ENCODE measurements at places on chromosomes 7 and 10.

DNA sequence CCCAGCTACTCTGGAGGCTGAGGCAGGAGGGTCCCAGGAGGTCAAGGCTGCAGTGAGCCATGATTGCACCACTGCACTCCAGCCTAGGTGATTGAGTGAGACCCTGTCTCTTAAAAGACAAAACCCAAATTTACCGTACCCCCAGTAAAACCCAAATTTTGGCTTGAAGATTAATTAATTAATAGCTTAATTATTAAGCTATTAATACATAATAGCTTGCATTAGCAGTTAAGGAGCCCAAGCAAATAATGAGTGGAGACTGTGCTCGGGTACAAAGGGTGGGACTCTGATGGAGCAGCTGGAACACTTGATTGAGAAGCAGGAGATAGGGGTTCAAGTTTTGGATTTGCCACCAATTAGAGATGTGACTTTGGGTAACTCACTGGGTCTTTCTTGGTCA is 28.9 kb downstream of the NRF1 start:
- DNase-seq, result no peak

DNA sequence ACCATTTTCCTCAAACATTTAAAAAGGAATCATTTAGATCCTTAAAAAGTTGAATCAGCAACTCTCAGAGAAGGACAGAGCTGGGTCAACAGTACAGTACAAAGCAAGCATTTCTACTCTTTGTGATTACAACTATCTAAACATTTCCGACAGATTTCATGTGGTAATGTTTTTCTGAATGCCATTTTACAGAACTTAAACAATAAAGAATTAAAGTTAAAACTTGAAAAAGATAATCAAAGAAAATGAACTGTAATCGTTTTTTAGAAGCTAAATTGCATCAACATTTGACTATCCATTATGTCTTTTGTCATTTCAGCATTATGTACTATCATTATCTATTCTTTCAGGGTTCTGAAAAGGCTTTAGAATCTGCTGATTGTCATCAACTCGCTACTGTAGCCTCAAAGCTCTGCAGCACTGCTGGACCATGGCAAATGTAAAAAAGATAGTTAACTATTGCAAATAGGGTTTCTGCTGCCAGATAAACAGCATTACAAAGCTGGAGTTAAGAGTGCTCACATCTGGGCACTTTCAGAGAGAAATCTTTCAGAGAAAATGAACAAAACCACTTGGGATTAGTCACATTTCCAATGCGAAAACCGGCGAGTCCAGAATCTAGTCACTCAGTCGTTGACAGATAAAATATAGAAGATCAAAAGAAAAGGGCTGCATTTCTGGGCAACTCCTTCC is 160.4 kb upstream of the LAMB4 start:
- no peak for DNase-seq

DNA sequence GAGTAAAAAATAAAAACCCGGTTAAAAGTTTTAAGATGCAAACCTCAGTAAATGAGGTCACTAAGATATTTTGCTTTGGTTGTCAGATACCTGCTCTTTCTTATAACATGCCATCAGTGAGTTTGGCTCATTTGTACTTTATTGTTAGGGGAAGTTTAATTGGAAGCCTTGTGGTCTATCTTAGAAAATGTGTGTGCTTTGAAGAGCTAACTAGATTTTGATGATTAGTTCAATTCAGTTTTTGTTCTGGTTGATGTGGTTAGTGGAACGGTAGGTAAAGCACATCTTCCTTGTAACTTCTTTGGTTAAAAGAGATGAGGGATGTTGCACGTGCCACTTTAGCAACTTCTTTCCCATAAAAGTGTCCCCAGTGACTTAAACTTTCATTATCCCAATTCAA is 353.4 kb upstream of the GALNT17 start:
- no peak for DNase-seq

DNA sequence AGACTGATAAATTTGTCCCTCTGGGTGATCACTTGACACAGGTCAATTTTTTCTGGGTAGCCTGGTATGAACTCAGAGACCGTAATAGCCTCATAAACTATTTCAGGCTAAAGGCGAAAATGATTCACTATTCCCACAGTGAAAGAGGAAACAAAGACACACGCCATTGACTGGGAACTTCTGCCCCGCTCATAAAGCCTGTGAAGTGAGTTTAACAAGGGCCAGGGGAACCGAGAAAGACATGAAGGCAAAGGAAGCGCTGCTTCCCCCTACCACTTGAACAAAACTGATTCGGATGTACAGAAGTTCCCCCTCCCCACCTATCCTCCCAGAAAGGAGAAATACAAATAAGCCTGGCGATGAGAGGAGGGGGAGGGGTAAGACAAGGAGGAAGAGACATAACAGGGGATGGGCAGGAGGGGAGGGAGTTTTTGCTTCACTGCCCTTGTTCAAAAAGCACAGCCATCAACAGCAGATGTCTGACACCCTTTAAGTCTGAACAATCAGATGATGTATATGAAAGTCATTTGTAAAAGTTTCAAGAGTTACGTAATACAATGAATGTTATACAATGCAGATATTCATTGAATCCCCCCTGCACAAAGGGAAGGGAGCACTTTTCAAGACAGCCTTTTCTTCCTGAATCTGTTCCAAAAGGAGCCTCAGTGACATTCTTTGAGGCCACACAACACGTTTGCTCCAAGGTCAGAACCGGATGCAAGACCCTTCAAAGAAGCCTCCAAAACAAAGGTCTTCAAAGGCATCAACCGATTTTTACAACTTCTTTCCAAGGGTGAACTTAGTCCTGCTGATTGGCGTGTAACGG is 734 bp downstream of the ABCB4 start:
- DNase-seq, result peak; percentile 81

GRCh38 chr10:102648889-102649796 is 4.9 kb downstream of the TRIM8 start:
- DNase-seq, result peak; percentile 34

- DNase-seq, result no peak
Measured at GRCh38 chr7:143233816-143234532, 12.1 kb downstream of the TAS2R40 start.

GRCh38 chr10:93963434-93963833 is 30.3 kb upstream of the PLCE1 start:
- no peak for DNase-seq

DNA sequence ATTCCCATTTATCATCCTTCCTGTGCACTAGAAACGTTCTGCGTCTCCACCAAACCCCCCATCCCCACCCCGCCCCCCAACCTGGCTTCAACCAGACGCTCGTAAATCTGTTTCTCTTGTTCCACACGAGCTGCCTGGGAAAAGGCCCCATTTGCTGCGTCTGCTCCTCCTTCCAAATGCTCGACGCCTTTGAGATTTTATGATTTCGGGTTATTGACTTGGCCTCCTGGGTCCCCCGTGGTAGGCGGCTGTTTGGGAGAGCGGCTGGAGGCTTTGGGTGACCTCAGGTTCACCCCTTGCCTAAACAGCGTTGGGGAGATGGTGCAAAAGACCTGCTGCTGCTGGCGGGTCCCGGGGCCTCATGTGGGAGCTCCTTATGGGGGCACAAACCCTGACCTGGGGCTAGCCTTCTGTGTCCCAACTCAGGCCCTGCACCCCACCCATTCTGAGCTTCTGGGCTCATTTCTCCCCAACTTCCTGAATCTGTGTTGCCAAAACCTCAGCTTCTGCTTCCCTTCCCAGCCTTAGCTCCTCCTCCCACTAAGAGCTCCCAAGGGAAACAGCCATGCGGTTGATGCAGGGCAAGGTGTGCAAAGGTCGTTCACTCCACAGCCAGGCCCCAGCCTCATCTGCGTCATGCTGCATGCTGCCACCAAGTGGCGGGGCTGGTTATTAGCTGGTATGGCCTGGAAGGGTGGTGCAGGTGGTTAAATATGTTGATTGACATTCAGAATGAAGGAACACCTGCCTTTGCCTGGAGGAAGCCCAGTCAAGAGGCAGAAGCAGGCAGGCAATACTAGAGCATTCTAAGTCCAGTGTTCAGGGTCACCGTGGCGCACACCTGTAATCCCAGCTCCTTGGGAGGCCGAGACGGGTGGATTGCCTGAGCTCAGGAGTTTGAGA is 49.1 kb upstream of the ELN start:
- DNase-seq, result peak; percentile 77

- DNase-seq, result peak; percentile 63
Measured at GRCh38 chr7:93715234-93715633, 140.7 kb upstream of the CALCR start.

- peak; percentile 22 for DNase-seq
Measured at GRCh38 chr7:28729727-28730126, 228.4 kb downstream of the TRIL start.

DNA sequence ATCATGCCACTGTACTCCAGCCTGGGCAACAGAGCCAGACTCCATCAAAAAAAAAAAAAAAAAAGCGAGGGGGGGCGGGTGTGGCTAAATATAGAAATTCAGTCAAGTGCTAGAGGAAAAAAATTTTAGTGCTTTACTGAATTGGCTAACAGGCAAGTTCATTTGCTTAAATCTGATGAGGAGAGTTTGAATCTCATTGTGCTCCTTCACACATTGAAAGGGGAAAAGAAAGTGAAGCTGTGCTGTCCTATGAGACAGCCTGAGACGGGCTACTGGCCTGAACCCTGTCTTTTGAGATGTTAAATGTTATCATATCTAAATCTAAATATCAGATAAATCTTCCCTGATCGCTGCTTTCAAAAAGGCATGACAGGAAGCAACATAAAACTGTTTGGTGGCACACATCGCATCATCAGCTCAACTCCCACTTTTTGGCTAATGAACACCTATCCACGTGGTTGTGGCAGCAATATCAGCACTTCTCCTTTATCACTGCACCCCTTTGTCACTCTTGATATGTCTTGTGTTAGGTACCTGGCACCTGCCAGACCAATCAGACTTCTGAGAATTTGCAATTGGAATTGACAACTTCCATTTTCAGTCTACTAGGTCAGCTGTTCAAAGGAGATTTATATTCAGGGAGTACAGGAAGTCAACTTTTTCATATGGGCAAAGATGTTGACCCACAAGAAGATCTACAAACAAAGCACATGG is 14.0 kb upstream of the IFIT1B start:
- DNase-seq, result no peak

GRCh38 chr7:3862774-3863173 is 561.7 kb downstream of the SDK1 start:
- no peak for DNase-seq

DNA sequence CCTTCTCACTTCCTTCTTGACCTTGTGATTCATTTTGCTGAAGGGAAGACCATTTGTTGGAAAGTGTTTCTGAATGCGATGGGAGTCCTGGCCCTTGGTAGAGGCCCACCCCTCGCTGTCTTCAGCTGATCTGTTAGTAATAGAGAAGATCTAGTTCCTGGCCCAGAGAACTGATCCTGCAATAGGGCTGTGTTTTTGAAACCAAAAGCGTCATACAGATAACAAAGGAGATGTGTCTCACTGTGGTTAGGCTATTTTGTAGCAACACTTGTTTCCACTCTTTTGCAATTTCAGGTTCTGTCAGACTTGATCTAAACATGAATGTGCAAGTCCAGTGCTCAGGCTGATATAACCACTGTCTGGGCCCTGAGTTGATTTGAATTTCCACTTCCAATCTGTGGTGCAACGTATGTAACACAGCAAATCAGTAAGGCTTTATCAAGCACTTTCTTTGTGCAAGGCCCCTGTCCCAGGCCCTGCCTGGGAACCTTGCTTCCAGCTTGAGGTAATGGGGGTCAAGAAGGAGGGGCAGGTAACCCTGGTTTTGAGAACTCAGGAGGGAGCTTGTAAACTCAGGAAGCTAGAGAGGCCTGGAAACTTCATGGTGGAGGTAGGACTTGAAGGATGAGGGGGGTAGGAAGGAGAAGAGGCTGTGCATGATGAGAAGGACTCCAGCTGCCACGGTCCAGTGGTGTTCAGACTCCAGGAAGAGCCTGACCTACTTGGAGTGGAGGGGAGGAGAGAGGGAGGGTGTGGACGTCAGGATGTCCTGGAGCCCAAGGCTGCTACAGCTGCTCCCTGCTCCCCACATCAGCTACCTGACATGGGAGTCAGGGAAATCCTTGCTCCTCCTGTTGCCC is 42.2 kb upstream of the SRGN start:
- peak; percentile 70 for DNase-seq

DNA sequence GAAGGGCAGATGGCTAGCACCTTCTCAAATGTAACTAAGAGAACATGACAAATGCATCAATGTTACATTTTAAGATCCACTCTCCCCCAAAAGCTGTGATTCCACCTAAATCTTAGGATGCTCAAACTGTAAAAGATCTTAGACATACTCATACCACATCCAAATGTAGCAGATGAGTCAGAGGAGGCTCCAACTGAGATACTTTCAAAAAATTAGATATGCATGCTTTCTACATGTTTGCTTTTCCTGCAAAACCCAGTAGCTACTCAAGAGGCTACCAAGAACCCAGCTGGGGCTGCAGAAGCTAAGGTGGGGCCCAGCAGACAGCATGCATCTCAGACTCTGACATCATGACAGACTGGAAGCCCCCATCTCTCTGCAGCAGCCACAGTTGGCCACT is 31.4 kb upstream of the FRMD4A start:
- DNase-seq, result no peak

- peak; percentile 90 for DNase-seq
Measured at GRCh38 chr10:50605269-50605950, 18.3 kb downstream of the SGMS1 start.

- DNase-seq, result no peak
Measured at GRCh38 chr7:17436126-17436525, 137.7 kb downstream of the AHR start.

DNA sequence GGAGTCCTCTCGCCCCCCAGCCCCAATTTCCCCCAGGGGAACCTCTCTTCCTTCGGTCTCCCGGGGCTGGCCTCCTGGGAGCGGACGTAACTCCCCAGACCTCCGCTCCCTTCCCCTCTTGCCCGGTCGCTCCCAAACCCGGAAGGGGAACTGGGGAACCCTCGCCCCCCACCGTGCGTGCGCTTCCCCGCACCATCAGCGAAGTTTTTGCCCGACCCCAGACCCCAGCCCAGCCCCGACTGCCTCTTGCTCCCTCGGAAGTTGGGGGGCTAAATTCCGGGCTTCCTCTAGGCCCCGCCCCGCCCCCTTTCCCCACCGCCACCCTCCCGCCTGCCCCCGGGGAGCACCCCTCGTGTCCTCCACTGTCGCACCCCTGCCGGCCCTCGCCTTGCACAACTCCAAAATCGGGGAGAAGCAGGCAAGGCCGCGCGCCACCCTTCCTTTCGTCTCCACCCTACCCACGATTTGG is 436 bp downstream of the GNB2 start:
- DNase-seq, result no peak

DNA sequence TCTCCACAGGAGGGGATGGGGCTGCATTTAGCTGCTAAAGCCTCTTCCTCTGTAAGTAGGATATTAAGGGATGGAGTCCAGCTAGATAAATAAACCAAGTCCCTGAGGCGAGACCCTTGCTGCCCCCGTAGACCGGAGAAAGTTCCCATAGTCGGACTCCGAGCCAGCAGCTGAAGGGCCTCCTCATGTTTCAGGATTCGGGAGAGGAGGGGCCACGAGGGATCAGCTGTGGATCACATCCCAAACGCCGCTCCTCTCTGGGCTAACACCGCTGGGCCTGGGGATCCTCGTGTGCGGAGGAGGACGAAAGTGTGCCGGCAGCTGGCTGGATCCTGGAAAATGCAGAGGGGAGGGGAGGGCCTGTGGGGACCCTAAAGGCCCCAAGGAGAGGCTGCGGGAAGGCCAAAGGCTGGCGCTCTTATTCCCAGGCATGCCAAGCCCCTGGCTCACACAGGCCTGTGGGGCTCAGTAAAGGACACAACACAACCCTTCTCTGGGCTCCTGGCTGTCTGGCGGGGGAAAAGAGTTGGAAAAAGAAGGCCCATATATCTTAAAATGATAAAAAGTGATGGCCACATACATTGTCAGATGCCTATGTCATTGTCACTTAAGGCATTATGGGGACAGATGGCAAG is 82.5 kb upstream of the TMEM72 start:
- DNase-seq, result no peak

- DNase-seq, result no peak
Measured at GRCh38 chr7:149199234-149199995, 4.1 kb downstream of the ZNF282 start.
